ENCODE measurements at places on chromosomes 2 and 18.
A peak's percentile ranks its signal among the peaks of the same experiment; 100 is the strongest.

DNA sequence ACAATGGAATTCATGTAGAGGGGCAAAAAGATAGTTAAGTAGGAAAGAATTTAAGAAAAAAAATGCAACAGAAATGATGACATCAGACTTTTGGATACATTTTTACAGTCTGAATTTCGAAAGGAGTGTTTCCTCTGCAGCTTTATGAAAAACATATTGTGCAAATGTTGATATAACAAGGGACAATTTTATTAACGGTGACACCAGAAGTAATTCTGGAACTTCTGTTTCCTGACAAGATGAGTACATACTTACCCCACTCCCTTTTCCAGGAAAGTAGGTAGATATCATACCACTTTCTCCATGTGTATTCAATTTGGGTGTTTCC, 369.6 kb downstream of the FBXO15 start:
- no peaks in the 10 kb centered on the region for H3K36me3 ChIP-seq
- no peak for DNase-seq
- H3K4me3 ChIP-seq: no peak overlapping the region
- H3K4me1 ChIP-seq: no peaks in the 10 kb centered on the region
- no peak overlapping the region for H3K27ac ChIP-seq

DNA sequence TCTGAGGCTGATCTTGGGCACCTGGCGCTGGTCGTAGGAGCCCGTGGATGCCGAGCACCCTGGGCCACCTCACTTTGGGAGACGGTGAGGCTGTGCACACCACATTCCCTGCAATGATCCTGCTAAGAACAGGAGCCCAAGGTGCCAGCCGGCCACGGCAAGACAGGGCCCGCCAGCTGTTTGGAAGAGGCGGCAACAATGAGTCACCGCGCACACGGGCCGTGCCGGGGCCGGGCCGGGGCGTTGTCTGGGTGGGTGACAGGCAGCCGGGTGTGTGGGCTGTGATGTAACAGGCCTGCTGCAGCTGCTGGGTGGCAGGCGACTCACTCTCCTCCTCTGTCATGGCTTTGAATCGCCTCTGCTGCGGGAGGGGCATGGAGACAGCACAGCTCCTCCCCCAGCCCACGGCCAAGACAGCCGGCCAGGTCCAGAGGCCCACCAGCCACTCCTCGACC, 49.7 kb upstream of the ODC1 start:
- H3K4me3 ChIP-seq: no peak overlapping the region
- peak; percentile 19 for DNase-seq
- no peaks in the 10 kb centered on the region for H3K36me3 ChIP-seq
- H3K27me3 ChIP-seq: no peaks in the 10 kb centered on the region

DNA sequence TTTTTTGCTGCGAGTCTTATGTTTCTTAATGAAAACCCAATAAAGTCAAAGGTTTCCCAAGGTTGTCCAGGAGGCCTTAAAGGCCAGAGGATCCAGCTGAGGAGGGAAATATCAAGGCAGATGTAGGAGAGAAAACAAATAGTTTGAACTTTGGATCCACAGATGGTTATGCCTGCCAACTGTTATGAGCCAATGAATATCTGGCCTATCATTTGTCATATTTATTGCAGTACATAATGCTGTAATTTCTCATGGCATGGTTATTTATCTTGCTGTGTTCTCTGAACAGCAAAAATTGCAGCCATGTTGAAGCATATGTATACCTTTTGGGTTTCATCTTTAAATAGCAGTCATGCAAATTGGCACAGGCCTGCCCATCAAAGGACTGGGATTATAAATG, 38.2 kb upstream of the CAVIN2 start:
- no peaks in the 10 kb centered on the region for H3K36me3 ChIP-seq
- peaks cover 11% of the 10 kb centered on the region for H3K4me1 ChIP-seq
- no peaks in the 10 kb centered on the region for H3K27me3 ChIP-seq
- H3K4me3 ChIP-seq: no peak overlapping the region
- H3K27ac ChIP-seq: no peak overlapping the region
- DNase-seq: no peak

- no peak overlapping the region for H3K4me3 ChIP-seq
- H3K36me3 ChIP-seq: no peaks in the 10 kb centered on the region
- H3K4me1 ChIP-seq: peaks cover 16% of the 10 kb centered on the region
- no peak overlapping the region for H3K27ac ChIP-seq
- H3K27me3 ChIP-seq: no peaks in the 10 kb centered on the region
- DNase-seq: no peak
Measured at GRCh38 chr2:85868822-85869221, 20.0 kb downstream of the ST3GAL5 start.

GRCh38 chr2:60053791-60054190, 499.7 kb downstream of the BCL11A start:
- no peaks in the 10 kb centered on the region for H3K27me3 ChIP-seq
- H3K4me3 ChIP-seq: no peak overlapping the region
- no peak for DNase-seq

- H3K27me3 ChIP-seq: peaks cover 5% of the 10 kb centered on the region
- DNase-seq: no peak
- H3K36me3 ChIP-seq: no peaks in the 10 kb centered on the region
- no peaks in the 10 kb centered on the region for H3K4me1 ChIP-seq
- no peak overlapping the region for H3K4me3 ChIP-seq
- H3K27ac ChIP-seq: no peak overlapping the region
Measured at GRCh38 chr2:204177977-204178522, 241.5 kb downstream of the ICOS start.

DNA sequence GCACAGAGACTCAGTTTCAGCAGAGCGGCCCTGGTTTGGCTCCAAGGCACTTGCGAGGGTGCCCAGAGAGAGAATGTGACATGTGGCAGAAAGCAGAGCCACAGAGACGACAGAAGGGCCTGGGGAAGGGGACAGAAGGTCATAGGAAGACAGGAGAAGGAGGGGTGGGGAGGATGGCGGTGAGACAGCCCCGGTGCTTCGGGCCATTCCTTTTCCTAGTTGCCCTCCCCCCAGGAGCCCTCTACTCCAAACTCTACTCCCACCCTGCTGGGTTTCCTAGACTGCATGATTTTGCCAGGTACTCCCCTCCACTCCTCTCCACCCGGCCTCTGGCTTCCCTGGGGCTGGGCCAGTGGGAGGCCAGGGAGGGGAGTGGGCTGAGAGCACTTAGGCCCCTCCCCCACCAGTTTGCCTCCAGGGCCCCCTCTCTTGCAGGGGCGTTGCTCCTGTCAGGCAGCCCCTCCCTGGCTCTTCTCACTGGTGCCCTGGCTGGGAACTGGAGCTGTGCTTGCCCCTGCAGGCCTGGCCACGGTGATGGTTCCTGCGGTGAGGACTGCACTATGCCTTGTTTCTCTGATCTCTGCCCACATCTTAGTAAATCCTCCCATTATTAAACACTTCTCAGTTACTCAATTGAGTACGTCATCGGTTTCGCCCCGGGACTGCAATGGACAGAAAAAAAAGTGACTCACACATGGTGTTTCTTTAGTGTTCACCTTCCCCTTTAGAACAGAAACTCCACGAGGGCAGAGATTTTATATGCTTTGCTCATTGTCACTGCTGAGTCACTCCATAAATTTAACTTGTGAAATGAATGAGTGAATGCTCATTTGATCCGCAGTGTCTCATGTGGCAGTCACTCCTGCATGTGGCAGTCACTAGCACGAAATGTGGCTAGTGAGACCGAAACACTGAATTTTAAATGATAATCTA, 58.7 kb upstream of the SP3 start:
- H3K36me3 ChIP-seq: no peaks in the 10 kb centered on the region
- no peaks in the 10 kb centered on the region for H3K27me3 ChIP-seq
- H3K27ac ChIP-seq: peak overlapping the region; percentile 94
- peak; percentile 3 for DNase-seq
- peaks cover 35% of the 10 kb centered on the region for H3K4me1 ChIP-seq
- peak overlapping the region; percentile 40 for H3K4me3 ChIP-seq

DNA sequence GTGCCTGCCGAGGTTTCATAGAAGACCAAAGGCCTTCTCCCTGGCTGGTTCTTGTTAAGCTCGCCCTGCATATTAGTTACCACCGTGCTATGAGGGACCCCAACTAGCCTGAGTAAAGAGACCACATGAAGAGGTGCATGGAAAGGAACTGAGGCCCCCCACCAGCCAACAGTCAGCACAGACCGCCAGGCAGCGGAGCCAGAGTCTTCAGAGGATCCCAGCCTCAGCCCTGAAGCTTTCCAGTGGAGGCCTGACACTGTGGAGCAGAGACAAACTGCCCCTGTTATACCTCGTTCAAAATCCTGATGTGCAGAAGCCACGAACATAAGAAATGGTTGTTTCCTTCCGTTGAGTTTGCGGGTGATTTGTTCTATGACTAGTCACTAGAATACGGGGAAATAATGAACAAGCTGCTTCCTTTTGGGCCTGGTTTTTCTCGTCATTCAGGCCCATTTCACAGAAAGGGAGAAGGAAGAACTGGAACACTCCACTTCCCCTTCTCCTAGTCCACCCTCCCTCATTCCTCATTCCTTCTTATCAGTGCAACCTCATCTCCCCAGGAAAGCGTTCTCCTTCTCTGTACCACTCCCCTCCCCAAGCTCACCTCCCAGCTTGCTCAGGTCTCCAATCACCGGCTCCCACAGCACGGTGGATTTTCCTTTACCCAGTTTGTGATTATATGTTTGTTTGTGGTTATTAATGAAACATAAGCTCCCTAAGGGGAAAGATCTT, 3.0 kb upstream of the GLI2 start:
- no peak for DNase-seq
- no peak overlapping the region for H3K4me3 ChIP-seq
- H3K27ac ChIP-seq: no peak overlapping the region
- H3K4me1 ChIP-seq: peaks cover 22% of the 10 kb centered on the region

DNA sequence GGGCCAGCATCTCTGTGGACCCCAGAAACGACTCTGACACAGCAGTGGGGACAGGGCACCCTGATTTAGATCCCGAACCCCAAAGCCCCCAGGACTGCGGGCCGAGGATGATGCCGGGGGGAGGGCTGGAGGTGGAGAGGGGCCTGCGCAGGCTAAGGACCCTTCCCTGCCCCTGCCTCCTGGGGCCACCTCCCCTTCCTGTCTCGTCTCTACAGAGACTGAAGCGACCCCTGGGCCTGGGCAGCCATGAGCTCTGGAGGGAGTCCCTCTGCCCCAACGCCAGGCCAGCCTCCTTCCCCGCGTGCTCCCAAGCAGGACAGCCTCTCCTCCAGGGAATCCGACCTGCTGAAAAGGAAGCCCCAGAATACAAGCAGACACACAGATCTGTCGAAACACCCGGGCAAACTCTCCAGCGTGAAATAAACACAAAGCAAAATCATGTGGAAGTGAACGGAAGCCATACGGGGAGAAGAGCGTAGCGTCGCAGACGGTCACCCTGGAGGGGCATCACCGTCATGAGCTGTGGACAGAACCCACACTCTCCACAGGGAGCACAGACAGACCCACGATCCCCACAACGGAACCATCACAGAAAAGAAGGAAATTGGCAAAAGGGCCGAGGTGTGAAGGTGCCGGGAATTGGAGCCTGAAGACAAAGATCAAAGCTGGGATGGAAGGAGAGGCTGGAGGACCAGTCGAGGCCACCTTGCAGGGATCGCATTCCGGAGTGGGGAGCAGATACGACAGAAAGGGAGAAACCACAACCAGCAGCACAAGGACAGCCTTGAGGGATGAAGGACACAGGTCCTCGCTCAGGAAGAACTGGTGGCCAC, 51.0 kb upstream of the CTDP1 start:
- H3K27me3 ChIP-seq: no peaks in the 10 kb centered on the region
- H3K4me1 ChIP-seq: peaks cover 14% of the 10 kb centered on the region
- H3K36me3 ChIP-seq: no peaks in the 10 kb centered on the region
- no peak overlapping the region for H3K27ac ChIP-seq

DNA sequence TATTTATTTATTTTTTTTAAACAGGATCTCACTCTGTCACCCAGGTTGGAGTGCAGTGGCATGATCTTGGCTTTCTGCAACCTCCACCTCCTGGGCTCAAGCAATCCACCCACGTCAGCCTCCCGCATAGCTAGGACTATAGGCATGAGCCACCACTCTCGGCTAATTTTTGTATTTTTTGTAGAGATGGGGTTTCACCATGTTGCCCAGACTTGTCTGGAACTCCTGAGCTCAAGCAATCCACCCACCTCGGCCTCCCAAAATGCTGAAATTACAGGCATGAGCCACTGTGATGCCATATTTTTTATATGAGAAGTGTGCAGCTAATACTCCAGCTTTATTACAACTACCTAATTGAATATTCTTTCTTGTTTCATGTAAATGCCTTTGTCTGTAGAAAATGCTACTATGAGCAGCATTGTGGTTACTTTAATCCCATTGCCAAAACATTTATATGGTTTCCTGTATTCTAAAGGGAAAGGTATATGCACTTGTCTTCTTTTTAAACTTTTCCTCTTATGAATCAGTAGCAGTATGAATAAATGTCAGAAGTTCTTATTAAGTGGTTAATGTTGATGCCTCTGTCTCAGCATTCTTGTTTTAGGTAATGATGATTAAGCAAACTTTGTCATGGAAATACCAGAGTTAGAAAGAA, 9.5 kb upstream of the BCL2L11 start:
- H3K4me3 ChIP-seq: no peak overlapping the region
- no peaks in the 10 kb centered on the region for H3K36me3 ChIP-seq
- H3K27ac ChIP-seq: no peak overlapping the region
- H3K4me1 ChIP-seq: no peaks in the 10 kb centered on the region
- no peaks in the 10 kb centered on the region for H3K27me3 ChIP-seq
- DNase-seq: no peak

GRCh38 chr18:37714691-37715090, 149.1 kb upstream of the CELF4 start:
- no peaks in the 10 kb centered on the region for H3K27me3 ChIP-seq
- H3K4me1 ChIP-seq: no peaks in the 10 kb centered on the region
- H3K36me3 ChIP-seq: no peaks in the 10 kb centered on the region
- H3K4me3 ChIP-seq: no peak overlapping the region

GRCh38 chr2:241456546-241456945, 51.8 kb downstream of the STK25 start:
- H3K36me3 ChIP-seq: no peaks in the 10 kb centered on the region
- no peak overlapping the region for H3K27ac ChIP-seq
- no peaks in the 10 kb centered on the region for H3K27me3 ChIP-seq
- no peaks in the 10 kb centered on the region for H3K4me1 ChIP-seq
